ENCODE measurements at places on chromosomes 1 and 21.

GRCh38 chr1:232518349-232518748, 111.6 kb downstream of the SIPA1L2 start:
- DNase-seq = no peak

GRCh38 chr1:59601041-59601441, 213.7 kb upstream of the HOOK1 start:
- DNase-seq = no peak

DNA sequence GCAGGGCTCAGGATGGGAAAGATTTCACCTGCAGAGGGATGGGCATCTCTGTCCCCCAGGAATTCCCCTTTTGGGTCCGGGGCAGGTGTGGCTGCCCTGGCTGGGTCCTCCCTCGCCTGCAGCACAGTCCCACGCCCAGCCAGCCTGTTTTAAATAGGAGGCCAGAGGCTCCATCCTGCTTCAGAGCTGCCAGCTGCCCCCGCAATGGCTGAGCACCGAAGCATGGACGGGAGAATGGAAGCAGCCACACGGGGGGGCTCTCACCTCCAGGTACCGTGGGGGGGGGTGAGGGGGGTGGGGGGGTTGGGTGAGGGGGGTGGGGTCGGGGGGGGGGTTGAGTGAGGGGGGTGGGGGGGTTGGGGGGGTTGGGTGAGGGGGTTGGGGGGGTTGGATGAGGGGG, 3.6 kb downstream of the SCNN1D start:
- DNase-seq = no peak

GRCh38 chr1:53581476-53581875, 122.3 kb downstream of the DMRTB1 start:
- no peak for DNase-seq

GRCh38 chr21:45011911-45012661, 62.3 kb upstream of the ADARB1 start:
- DNase-seq = no peak

DNA sequence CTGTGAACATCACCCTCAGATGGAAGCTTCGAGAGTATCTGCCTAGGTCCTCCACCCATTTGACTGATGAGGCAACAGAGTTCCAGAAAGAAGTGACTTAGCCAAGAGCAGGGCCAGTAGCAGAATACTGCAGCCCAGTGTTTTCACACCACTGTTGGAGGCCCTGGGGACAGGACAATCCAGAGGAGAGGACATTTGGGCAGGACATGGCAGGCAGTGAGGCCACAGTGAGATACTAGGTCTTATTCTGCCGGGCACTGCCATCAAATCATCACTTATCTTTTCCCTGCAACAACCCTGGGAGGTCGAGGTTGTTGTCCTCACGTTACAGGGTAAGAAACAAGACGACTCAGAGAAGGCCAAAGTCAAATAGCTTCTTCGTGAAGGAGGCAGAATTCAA, 5.5 kb upstream of the FOXO6 start:
- DNase-seq = no peak

Measured in stimulated activated naive CD4-positive, alpha-beta T cell treated with Interleukin-2 at 50 U/mL for 16 hours (primary cell).